ENCODE measurements at places on chromosomes 2 and 18. TPM values are rescaled to one million over a fixed set of nuclear protein-coding genes. Genes with fewer than 3 reads are reported as not detected.

The KLF11 gene
- total RNA-seq: 3.4 TPM

The ITPRID2 gene
- total RNA-seq: 174 TPM

The NYAP2 gene
- not detected for total RNA-seq

The INHBB gene
- 0.12 TPM for total RNA-seq

The HOXD13 gene
- not detected for total RNA-seq

The SAG gene
- total RNA-seq: not detected

The POTEI gene
- not detected for total RNA-seq

The GAL3ST2 gene
- total RNA-seq: not detected

The GLI2 gene
- 2.9 TPM for total RNA-seq

The LRRC30 gene
- total RNA-seq: not detected

The MAPRE3 gene
- total RNA-seq: 5.7 TPM

The ANKRD23 gene
- 1.9 TPM for total RNA-seq

The NT5DC4 gene
- total RNA-seq: not detected

The SMARCAL1 gene
- 16.0 TPM for total RNA-seq

The GPR75 gene
- 0.79 TPM for total RNA-seq

The GKN1 gene
- not detected for total RNA-seq

The ATOH8 gene
- 66.5 TPM for total RNA-seq

The NOL4 gene
- total RNA-seq: not detected

The LRPPRC gene
- 47.7 TPM for total RNA-seq

The NLRC4 gene
- total RNA-seq: not detected

The MAP4K4 gene
- total RNA-seq: 242 TPM

The AMER3 gene
- not detected for total RNA-seq

The TMEM178A gene
- total RNA-seq: 1.5 TPM

All from aortic smooth muscle cell (primary cell).